NCI-H2171 treated with DMSO at 0.1 percent for 48 hours (cell line): ENCODE measurements at places on chromosomes 5 and 9.

- no peak for DNase-seq
These were observed 2032.6 kb downstream of the MAT2B start for GRCh38 chr5:165538065-165538464.

GRCh38 chr5:92402045-92402444 lies 1018.9 kb upstream of the ARRDC3 start:
- DNase-seq: no peak

DNA sequence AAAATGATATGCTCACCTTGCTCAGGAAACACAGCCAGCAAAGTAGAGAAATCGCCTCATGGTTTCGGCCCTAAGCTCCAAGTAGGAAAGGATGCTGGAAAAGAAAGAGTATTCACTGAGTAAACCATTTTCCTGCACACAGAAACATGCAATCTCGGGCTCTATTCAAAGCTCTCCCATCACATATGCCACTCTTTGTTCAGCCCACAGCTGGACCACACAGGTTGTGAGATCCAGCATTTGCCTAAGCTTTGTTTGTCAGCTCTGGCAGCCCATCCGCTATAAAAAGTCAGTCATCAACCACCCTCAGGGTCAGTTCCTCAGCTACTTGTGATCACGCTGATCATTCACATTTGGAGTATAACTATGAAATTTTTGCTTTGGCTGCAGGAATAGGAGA lies 96.5 kb upstream of the SMARCA2 start:
- no peak for DNase-seq

- no peak for DNase-seq
These were observed 90.9 kb downstream of the THBS4 start for GRCh38 chr5:80125962-80126480.

GRCh38 chr9:698954-699353 lies 142.5 kb upstream of the DMRT1 start:
- DNase-seq: no peak

GRCh38 chr5:83513491-83513890 lies 41.9 kb downstream of the VCAN start:
- no peak for DNase-seq

DNA sequence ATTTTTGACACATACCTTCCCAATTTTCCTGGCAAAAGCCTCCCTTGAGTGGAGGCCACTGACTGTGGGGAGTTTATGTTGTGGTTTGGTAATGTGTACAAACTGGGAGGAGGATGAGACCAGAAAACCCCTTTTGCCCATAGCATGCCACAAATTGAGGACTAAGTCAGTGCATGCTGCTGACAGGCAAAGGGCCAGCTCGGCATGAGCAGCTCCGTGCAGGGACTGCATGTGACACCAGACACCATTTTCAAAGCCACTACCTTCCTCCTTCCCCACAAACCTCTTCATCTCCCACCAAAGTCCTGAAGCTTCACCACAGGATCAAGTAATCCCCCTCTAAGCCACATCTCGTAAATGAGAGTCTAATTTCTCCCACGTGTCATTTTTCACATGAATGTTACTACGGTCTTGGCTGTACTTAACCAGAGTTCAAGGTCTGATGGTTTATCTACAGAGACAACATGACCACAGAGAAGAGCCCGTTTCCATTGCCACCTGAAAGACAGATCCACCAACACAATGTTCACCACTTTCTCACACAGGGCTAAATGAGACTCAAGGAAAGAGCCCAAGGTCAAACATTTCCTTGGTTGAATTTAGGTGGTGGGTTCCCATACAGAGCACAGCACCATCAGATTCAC lies 106.5 kb downstream of the NFIB start:
- no peak for DNase-seq

DNA sequence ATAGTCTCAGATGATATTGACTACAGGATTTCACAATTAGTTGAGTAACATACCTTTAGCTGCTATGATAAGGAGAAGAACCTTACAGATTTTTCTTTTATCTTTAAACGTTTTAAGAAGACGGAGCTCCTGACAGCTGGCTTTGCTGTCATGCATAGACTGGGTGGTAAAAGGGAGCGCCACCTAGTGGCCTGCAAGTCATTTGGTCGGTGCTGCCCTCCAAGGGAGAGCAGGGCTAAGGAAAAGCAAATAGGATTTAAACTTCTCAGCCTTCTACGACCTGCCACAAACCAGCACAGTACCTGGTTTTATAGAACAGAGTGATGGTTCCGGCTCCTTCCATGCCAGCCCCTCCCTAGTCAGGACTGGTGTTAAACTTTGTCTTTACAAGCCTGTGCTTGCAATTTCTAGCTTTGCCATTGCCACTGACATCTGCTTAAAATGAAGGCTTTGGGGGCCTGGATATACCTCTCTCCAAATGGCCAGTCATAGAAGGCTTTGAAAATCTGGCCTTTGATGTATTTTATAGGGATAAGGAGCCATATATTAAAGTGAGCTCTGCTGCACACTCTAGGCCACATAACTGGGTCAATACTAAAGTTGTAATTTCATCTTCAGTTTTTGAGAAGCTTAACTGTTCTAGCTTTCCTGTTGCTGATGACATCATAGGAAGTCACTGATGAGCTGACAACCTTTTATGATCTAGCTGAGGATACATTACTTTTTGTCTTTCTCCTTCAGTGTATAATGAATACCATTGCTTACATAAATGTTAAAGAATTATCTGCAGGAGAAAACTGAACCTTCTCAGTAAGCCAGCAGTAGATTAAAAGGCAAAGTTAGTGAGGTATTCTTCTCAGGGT lies 31.1 kb upstream of the ADAMTSL1 start:
- peak; percentile 73 for DNase-seq

GRCh38 chr5:151139015-151139414 lies 18.6 kb downstream of the ANXA6 start:
- no peak for DNase-seq
